ENCODE measurements at places on chromosomes 5 and 9.
A peak's percentile ranks its signal among the peaks of the same experiment; 100 is the strongest.

DNA sequence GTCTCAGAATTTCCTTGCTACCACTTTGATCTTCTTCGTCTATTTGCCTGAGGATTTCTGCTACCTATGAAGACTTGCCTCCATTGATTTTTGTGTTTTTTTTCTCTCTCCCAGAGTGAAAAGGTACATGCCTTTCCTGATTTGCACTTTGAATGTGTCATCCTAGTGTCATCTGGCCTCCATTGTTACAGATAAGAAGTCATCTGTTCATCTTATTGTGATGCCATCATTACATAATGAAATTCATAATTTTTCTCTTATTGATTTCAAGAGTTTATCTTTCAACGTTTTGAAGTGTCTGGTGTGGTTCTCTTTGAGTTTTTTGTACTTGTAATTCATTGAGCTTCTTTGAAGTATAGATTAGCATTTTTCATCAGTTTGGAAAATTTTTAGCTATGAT is 144.8 kb downstream of the SH3GL2 start:
- no peak for DNase-seq

- DNase-seq: no peak
Measured at GRCh38 chr9:8802242-8802641, 1002.7 kb upstream of the DMAC1 start.

DNA sequence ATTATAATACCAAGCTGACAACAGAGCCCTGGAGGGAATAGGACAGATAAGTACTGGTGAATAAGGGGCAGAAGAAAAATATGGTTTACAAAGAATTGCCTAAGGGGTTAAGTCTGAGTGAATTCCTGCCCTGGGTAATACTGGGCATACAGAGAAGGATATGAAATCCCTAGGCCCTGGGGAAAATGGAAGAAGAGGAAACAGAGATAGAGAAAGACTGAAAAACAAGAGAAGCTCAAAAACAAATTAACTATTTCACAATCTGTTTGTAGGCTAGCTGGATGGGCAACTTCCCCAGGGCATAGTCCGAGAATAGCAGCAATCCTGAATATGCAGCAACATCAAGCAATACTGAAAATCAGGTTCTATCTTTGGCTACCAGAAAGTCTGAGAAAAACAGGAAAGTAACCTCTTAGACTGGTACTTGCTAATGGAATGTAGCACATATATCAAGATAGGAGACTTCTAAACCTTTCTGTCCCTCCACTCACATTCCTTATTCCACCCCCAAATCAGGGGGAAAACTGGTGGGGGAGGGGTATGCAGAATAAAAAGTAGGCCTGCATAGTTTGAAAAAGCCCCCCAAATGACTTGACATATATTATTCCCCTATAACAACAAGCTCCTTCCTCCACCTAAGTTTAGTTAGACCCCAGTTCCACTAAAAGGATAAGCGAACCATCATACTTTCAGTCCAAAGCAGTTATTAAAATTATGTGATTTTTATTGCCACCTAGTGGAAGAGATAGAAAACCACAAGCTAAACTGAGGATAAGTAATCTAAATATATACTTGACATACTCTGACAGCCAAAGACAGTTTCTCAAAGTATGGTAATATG is 20.6 kb downstream of the SLC38A9 start:
- DNase-seq: no peak

GRCh38 chr9:38677660-38678303 is 42.2 kb downstream of the FAM240B start:
- no peak for DNase-seq

GRCh38 chr5:40260361-40260760 is 419.4 kb upstream of the PTGER4 start:
- DNase-seq: no peak

- no peak for DNase-seq
Measured at GRCh38 chr9:134065612-134066419, 2.0 kb downstream of the BRD3 start.

DNA sequence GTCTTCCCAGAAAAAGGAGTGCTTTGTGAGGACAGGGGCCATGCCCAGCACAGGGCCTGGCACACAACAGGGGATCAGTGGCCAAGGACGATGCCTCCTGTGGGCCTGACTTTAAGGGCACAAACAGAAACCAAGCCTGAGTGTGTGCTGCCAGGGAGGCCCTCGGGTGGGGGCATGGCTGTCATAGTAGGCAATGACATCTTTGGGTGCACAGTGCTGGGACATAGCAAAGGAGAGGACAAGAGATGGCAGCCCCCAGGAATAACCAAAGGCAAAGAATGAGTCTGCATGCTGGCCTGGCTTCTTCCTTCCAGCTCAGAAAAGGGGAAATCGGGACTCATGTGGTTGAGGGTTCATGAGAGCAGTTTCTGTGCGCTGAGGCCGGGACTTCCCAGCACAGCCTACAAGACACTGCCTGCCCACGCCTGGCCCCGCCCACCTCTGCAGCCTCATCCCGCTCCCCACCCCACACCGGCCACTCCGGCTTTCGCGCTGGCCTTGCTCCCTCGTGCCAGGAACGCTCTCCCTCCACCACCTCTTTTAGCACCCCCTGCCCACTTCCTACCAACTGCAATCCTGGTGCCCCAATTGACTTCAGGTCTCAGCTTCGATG is 13.8 kb upstream of the LHX2 start:
- DNase-seq: no peak

DNA sequence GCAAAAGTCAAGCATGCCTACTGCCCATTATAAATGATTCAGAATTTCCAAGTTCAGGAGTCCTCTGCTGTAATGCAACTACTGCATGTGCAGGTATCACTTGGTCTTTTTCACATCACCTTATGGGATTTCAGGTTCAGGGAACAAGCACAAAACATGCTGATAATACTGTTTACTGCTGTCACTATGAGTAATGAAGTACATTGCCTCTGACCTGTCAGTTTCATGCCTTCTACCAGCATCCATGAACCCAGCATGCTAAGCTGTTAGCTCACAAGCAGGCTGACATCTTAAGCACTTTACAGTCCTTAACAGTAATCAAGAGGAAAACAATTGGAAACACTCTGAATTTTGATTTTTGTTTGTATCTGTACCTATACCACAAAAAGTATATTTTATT is 743.8 kb downstream of the CDH12 start:
- DNase-seq: no peak

- DNase-seq: peak; percentile 81
Measured at GRCh38 chr5:3349704-3350565, 245.7 kb upstream of the IRX1 start.
